ENCODE measurements at places on chromosomes 3 and 15.

DNA sequence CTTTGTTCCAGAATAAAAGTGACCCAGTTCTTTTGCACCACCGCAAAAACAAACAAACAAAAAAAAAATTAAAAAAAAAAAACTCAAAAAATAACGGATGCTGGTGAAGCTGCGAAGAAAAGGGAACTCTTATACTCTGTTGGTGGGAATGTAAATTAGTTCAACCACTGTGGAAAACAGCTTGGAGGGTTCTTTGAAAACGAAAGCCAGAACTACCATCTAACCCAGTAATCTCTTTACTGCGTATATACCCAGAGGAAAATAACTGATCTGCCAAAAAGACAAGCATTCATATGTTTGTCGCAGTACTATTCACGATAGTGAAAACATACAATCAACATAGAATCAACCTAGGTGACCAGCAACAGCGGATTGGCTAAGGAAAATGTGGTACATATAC, 298.9 kb upstream of the CBLB start:
- no peak for DNase-seq

- no peak for DNase-seq
Measured at GRCh38 chr3:23550402-23550801, 255.4 kb upstream of the UBE2E1 start.

DNA sequence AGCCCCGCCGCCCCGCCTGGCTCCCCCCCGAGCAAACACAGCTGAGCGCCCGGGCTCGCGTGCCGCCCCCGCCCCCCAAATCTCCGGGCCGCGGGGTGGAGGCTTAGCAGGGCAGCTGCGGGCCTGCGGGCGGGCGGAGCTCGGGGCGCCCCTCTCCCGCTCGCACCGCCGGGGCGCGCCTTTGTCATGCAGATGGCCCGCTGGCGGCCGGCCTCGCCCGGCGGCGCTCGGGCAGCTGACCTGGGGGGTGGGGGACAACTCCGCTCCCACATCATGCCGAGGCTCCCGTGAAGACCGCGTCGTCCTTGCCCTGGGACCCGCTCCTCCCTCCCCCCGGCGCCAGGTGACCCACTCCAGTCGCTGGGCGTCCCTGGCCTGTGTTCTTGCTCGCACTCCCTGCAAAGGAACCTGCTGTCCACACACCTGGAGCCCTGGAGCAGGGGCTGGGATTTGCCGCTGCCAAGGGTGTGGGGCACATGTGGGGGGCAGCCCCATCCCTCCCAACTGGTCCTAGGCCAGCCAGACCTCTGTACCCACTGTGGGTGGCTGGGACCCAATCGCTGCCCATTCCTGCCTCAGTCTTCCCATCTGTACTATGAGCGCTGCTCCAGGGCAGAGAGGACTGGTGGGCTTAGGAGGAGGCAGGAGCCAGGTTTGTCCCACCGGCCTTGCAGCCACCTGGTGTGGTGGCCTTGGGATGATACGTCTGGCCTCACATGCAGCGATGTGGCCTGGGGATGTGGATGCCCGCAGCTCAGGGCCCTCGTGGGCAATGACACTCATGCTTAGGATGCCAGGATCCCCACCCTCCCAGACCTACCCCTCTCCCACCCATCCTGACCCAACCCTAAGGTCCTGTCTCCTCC, 33.5 kb downstream of the DNAJB8 start:
- DNase-seq = peak; percentile 92

DNA sequence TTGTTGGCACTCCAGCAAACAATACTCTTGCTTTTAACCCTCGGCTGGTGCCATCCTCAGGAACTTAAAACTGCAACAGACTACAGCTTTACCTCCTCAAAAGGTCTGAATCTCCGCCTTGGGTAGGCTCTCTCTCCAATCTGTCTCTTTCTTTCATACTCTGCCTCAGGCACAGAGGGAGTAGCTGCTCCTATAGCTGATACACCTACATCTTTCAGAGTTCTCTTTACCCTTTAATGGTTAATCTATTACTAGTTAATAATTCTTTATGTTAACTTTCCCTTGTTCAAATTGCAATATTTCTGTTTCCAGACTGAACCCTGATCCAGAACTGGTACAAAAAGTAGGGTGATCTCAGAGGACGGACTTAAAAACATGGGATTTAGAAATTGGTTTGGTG, 66.2 kb downstream of the MAP4 start:
- no peak for DNase-seq

- no peak for DNase-seq
Measured at GRCh38 chr3:107978131-107979055, 112.4 kb downstream of the CD47 start.
